ENCODE measurements at places on chromosomes 1 and 21. TPM values are rescaled to one million over a fixed set of nuclear protein-coding genes. Genes with fewer than 3 reads are reported as not detected.

GRCh38 chr1:25082216-25082899 is 149.9 kb downstream of the SYF2 start:
- H3K27me3 ChIP-seq, result no peaks in the 10 kb centered on the region
- no peak for DNase-seq
- no peaks in the 10 kb centered on the region for H3K36me3 ChIP-seq
- H3K27ac ChIP-seq, result no peak overlapping the region

Gene ADAMTS4
- 0.71 TPM for total RNA-seq

DNA sequence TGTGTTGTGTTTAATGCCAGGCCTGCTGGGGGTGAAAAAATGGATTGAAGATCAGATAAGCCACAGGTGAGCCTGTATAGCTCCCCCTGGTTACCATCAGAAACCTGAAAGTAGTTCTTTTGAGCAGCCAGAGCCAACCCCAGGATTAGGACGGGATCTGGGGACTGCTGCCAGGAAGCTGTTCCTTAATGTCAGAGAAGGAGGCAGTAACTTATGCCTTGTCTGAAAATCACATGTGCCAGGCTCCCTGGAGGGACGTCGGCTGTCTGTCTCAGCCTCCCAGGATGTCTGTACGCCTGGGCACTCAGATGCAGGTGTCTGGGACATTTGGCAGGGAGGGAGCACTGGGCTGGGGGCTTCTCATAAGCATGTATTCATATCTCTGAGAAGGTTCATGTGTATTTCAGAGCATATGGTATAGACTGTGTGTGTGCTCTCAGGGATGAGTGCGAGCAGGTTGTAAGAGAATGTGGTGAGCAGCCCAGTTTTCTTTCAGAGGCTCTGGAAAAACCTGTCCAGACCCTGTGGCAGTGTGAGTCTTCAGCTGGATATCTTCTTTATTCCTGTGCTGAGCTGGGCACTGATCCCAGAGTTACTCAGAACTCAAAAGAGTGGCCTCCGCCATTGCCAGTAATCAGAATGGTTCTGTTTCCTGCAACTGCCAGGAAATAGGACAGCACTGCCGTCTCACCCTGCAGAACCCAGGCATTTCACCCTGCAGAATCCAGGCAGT is 2.8 kb downstream of the FAM43B start:
- peaks cover 31% of the 10 kb centered on the region for H3K27me3 ChIP-seq
- no peaks in the 10 kb centered on the region for H3K36me3 ChIP-seq
- H3K4me1 ChIP-seq, result no peaks in the 10 kb centered on the region
- H3K4me3 ChIP-seq, result no peak overlapping the region
- DNase-seq, result no peak
- H3K27ac ChIP-seq, result no peak overlapping the region

GRCh38 chr21:39529026-39529425 is 77.3 kb downstream of the SH3BGR start:
- no peak overlapping the region for H3K4me3 ChIP-seq
- no peaks in the 10 kb centered on the region for H3K4me1 ChIP-seq
- no peak for DNase-seq

GRCh38 chr1:235124665-235125064 is 4.0 kb downstream of the TOMM20 start:
- no peaks in the 10 kb centered on the region for H3K27me3 ChIP-seq
- DNase-seq, result no peak
- H3K27ac ChIP-seq, result peak overlapping the region; percentile 81
- H3K36me3 ChIP-seq, result peaks cover 56% of the 10 kb centered on the region

DNA sequence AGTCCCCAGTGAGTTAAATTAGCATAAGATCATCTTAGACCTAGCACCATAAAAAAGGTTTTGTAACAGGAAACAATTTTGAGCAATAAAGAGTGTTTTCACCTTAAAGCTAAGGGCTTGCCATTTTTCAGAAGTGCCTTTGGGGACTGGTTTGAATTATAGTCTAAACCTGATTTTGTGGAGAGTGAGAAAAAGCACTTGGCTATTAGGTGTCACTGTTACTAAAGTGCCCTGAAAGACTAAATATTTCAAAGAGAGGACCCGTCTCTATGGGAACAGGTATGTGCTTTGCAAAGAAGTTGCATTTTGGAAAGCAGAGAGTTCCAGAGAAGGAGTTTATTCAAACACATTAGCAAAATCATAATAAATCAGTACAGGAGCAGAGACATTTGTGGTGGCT is 9.1 kb downstream of the NTNG1 start:
- no peak for DNase-seq
- H3K36me3 ChIP-seq, result no peaks in the 10 kb centered on the region
- no peak overlapping the region for H3K27ac ChIP-seq

Gene IVL
- total RNA-seq, result 0.07 TPM

Gene KIF14
- total RNA-seq, result 14.8 TPM

Gene DIRAS3
- total RNA-seq, result not detected

Gene SLAMF8
- total RNA-seq, result 0.70 TPM

- DNase-seq, result peak; percentile 95
- H3K4me3 ChIP-seq, result peak within 1 kb of the TSS; percentile 67
- H3K27me3 ChIP-seq, result peaks cover 15% of the 10 kb centered on the region
- H3K4me1 ChIP-seq, result no peaks in the 10 kb centered on the region
- no peaks in the 10 kb centered on the region for H3K36me3 ChIP-seq
- no peak within 1 kb of the TSS for H3K27ac ChIP-seq
These were observed at the start of gene LRRC3 for GRCh38 chr21:44454747-44455523. TSS of gene LRRC3 (plus strand) at chr21:44455510. CDS start at chr21:44456645, 1,135 bp downstream.

Gene OR2T2
- total RNA-seq, result not detected

Gene SON
- 380 TPM for total RNA-seq

- no peak overlapping the region for H3K4me3 ChIP-seq
- no peaks in the 10 kb centered on the region for H3K27me3 ChIP-seq
- no peaks in the 10 kb centered on the region for H3K4me1 ChIP-seq
- no peak overlapping the region for H3K27ac ChIP-seq
These were observed 141.2 kb downstream of the COL24A1 start for GRCh38 chr1:86015375-86015774.

DNA sequence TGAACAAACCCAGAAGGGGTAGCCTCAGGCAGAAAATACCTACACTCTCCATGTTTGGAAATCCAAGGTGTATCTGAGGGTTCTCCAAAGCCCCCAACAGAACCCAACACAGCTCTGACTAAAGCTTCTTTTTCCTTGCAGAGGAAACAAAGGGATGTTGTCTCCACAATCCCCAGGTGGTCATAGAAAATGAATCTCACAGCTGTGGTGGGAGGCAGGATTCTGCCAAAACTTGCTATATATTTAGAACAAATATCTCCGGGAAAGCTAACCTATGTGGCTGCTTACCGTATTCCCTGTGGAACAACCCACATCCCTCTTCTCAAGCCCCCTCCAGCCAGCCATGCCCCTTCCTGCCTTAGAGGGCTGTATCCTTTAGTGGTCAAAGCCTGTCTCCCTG is 406.1 kb downstream of the PRDM2 start:
- H3K4me1 ChIP-seq, result no peaks in the 10 kb centered on the region
- DNase-seq, result no peak
- H3K27ac ChIP-seq, result no peak overlapping the region

- no peak for DNase-seq
- H3K36me3 ChIP-seq, result peaks cover 43% of the 10 kb centered on the region
- H3K4me1 ChIP-seq, result peaks cover 45% of the 10 kb centered on the region
- peaks cover 8% of the 10 kb centered on the region for H3K27me3 ChIP-seq
- peak overlapping the region; percentile 37 for H3K27ac ChIP-seq
- H3K4me3 ChIP-seq, result peak overlapping the region; percentile 92
These were observed 1.6 kb downstream of the RPF1 start for GRCh38 chr1:84480650-84481049.

- no peak overlapping the region for H3K27ac ChIP-seq
- peaks cover 18% of the 10 kb centered on the region for H3K4me1 ChIP-seq
- H3K4me3 ChIP-seq, result no peak overlapping the region
These were observed 64.4 kb upstream of the TIAM1 start for GRCh38 chr21:31408301-31409088.

GRCh38 chr1:24998563-24999245 is 68.6 kb upstream of the RUNX3 start:
- H3K4me1 ChIP-seq, result peaks cover 61% of the 10 kb centered on the region
- DNase-seq, result no peak
- H3K27me3 ChIP-seq, result no peaks in the 10 kb centered on the region
- H3K36me3 ChIP-seq, result peaks cover 8% of the 10 kb centered on the region
- H3K27ac ChIP-seq, result no peak overlapping the region

Gene PRDM16
- 0.32 TPM for total RNA-seq

- H3K36me3 ChIP-seq, result no peaks in the 10 kb centered on the region
- no peak for DNase-seq
- peaks cover 30% of the 10 kb centered on the region for H3K27me3 ChIP-seq
These were observed 11.3 kb upstream of the PDZK1IP1 start for GRCh38 chr1:47201179-47201578.

GRCh38 chr21:17819114-17819876 is at the start of gene C21orf91:
TSS of gene C21orf91 (minus strand) at chr21:17819356. CDS start at chr21:17818318, 1,038 bp downstream.
- peak within 1 kb of the TSS; percentile 98 for H3K27ac ChIP-seq
- peaks cover 39% of the 10 kb centered on the region for H3K4me1 ChIP-seq
- peaks cover 16% of the 10 kb centered on the region for H3K36me3 ChIP-seq
- peak; percentile 93 for DNase-seq
- H3K4me3 ChIP-seq, result peak within 1 kb of the TSS; percentile 91
- no peaks in the 10 kb centered on the region for H3K27me3 ChIP-seq

DNA sequence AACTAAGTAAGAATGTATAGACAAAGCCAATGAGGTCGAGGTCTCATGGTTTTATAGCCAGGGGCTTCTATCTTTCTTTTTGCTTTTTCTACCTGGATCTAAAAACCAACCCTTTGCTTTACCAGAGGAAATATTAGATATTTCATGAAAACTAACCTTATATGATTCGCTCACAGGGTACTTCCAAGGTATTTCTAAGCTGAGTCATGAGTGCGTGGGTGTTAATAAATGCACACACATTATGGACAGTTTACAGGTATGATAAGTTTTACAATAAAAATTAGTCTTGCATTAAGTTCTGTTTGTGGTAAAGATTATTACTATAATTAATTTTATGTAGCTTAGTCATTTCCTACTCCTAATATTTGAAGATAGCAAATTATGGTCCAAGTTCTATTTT is 217.2 kb downstream of the CHRM3 start:
- no peaks in the 10 kb centered on the region for H3K4me1 ChIP-seq
- H3K27me3 ChIP-seq, result no peaks in the 10 kb centered on the region
- no peaks in the 10 kb centered on the region for H3K36me3 ChIP-seq
- H3K4me3 ChIP-seq, result no peak overlapping the region
- H3K27ac ChIP-seq, result no peak overlapping the region

DNA sequence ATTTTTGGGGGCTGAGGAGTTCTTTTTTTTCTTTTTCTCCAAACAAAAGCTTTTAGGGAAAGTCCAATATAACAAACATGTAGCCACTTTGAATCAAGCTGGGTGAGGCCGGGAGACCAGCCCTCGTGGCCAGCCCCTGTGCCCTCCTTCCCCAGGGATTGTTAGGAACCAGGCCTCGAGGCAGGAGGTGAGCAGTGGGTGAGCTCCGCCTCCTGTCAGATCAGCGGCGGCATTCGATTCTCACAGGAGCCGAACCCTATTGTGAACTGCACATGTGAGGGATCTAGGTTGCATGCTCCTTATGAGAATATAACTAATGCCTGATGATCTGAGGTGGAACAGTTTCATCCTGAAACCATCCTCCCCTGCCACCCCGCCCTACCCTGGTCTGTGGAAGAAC is 41.8 kb upstream of the TTC22 start:
- no peak overlapping the region for H3K27ac ChIP-seq
- H3K36me3 ChIP-seq, result no peaks in the 10 kb centered on the region
- H3K27me3 ChIP-seq, result no peaks in the 10 kb centered on the region
- no peak overlapping the region for H3K4me3 ChIP-seq

DNA sequence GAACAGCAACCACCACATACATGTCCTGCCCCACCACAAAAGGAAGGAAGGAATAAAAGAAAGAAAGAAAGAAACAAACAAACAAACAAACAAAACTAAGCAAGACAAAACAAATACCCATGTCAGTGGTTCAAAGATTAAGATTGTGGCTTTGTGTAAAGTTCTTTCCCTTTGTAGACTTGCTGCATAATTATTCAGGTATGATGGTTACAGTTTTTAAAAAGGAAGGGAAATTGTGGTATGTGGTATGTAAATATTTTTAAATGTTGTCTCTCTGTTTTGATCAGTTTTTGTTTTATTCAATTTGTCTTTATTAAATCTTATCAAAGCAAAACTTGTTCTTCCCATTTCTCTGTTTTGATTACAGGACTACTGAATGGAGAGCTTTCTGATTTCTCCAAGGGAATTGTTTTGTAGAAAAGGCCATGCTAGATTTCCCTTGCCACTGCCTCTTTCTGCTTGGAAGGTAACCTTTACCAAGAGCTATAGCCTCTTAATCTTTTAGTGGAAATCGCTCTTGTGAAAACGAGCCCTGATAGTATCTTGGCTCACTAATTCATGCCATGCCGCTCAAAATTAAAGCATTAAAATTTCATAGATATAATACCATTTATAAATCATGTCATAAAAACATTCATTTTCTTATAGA is 290.3 kb upstream of the ST6GALNAC5 start:
- no peak overlapping the region for H3K4me3 ChIP-seq
- no peaks in the 10 kb centered on the region for H3K27me3 ChIP-seq
- H3K4me1 ChIP-seq, result no peaks in the 10 kb centered on the region
- H3K36me3 ChIP-seq, result no peaks in the 10 kb centered on the region

Gene SARS1
- 224 TPM for total RNA-seq

DNA sequence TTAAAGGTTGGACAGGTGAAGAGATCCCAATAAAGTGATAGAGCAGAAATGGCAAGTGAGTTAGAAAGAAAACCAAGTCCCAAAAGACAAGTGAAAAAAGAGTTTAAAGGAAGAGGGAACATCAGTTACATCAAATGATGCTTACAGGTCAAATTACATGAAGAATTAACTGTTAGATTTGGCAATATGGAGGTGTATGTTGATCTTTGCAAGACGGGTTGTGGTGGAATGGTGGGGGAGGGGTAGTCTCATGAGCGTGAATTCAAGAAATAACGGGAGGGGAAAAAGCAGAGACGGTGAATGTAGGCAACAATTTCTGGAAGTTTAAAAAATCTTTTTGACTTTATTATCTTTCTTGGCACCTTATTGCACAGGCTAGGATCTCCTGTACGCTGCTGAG is 76.6 kb downstream of the NTPCR start:
- peaks cover 3% of the 10 kb centered on the region for H3K36me3 ChIP-seq
- no peak overlapping the region for H3K4me3 ChIP-seq
- no peak for DNase-seq
- H3K27ac ChIP-seq, result no peak overlapping the region

GRCh38 chr1:214658785-214659184 is 55.8 kb downstream of the CENPF start:
- H3K27ac ChIP-seq, result no peak overlapping the region
- no peak for DNase-seq
- H3K27me3 ChIP-seq, result no peaks in the 10 kb centered on the region
- peaks cover 2% of the 10 kb centered on the region for H3K4me1 ChIP-seq

Gene VPS26C
- total RNA-seq, result 54.8 TPM

- no peaks in the 10 kb centered on the region for H3K36me3 ChIP-seq
- DNase-seq, result no peak
- no peaks in the 10 kb centered on the region for H3K27me3 ChIP-seq
These were observed 498.3 kb downstream of the NPHP4 start for GRCh38 chr1:5493851-5494311.

DNA sequence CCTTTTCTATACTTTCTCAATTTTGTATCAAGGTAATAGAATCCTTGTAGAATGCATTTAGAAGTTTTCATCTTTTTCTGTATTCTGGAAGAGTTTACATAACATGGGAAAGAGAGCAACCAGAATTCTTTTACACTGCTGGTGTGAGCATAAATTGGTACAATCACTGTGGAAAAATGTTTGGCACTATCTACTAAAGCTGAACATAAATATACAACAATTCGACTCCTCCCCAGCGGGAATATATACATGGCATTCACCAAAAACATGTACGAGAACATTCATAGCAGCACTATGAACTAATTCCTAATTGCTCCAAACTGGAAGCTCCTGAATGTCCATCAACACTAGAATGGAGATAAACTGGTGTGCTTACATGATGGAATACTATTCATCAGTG is 1.8 kb upstream of the ACBD6 start:
- no peak overlapping the region for H3K27ac ChIP-seq
- H3K4me3 ChIP-seq, result no peak overlapping the region
- H3K4me1 ChIP-seq, result peaks cover 34% of the 10 kb centered on the region
- DNase-seq, result no peak

GRCh38 chr1:192589813-192590212 is 14.2 kb downstream of the RGS1 start:
- H3K4me1 ChIP-seq, result peaks cover 6% of the 10 kb centered on the region
- H3K36me3 ChIP-seq, result no peaks in the 10 kb centered on the region
